ENCODE measurements at places on chromosomes 2 and 18.
A peak's percentile ranks its signal among the peaks of the same experiment; 100 is the strongest.

DNA sequence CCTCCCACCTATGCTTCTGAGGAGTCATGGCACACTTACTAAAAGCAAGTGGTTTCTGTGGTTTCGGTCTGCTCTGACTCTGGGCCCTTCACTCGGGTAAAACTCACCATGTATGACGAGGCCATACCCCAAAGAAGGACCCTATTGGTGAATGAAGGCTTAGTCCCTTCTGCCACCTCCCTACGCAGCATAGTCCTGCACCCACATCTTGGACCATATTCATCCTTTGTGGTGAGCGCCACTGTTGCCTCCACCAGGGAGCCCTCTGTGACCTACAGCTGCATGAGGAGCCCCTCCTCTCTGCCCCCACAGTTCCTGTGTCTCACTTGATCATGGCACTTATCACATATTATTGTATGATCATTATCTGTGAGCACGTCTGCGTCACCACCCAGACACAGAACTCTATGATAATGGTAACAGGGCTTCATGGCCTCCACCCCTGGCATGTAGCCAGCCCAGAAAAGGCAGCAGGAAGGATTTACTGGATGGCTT lies 113.3 kb downstream of the TFCP2L1 start:
- DNase-seq, result no peak

DNA sequence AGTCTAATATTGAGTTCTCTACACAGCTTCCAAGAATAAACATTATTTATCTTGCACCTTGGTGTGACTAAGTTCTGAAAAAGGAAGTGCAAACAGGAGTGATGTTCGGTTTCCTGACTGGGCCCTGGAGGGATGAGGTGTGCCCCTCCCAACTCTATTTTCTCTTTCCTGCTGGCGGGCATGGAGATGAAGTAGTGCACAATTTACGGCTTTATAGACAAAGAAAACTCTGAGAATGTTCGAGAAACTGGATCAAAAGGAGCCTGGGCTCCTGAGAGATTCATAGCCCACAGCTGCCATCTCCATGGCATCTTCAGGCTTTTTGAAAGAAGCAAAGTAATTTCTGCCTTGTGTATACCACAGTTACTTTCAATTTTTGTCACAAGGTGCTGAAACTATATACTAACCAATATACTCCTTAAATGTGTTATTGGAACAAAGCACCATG lies 22.3 kb downstream of the LRATD1 start:
- DNase-seq, result no peak

GRCh38 chr2:127091886-127092285 lies 15.1 kb downstream of the BIN1 start:
- no peak for DNase-seq

GRCh38 chr2:101149241-101150192 lies 1.7 kb downstream of the TBC1D8 start:
- no peak for DNase-seq

- DNase-seq, result no peak
Measured at GRCh38 chr18:58013241-58014211, 30.5 kb upstream of the NEDD4L start.

- peak; percentile 50 for DNase-seq
Measured at GRCh38 chr18:23038712-23039111, 96.6 kb upstream of the CABLES1 start.

GRCh38 chr18:44065206-44065605 lies 615.5 kb upstream of the SETBP1 start:
- DNase-seq, result no peak

DNA sequence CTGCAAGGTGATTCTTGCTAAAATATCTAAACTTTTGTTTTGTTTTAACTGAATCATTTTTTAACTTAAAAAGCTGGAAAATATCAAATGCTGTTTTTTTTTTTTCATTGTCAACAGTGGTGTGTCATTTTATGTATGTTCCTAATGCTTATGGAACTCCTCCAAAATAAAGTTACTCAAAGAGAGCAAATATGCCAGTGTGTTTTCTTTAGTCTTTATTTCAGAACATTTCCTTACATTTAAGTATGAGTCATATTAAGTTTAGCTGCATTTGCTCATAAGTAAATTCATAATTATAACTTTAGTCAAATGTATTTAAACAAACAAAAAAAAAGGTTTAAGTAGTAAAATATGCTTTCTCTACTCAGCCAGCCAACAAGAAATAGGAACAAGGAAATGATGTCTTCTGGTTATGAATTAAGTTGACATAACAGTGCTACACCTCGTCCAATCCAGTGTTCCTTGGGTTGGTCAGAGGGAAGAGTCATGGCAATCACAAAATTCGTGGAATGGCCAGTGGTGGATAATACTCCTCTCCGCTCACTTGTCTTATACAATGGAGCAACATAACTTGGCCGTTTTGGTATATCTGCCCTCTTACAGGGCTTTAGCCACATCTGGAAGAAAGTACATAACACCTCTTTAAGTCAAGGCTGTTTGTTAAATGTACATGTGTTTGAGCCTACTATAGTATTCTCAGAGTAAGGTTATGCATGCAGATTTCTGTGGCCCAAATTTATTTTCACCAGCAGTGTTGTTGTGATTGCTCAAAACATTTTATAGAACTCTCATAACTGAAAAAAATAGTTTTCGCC lies 80.7 kb downstream of the SLC39A10 start:
- DNase-seq, result no peak

GRCh38 chr2:237922641-237923361 lies 44.0 kb upstream of the UBE2F start:
- DNase-seq, result no peak

DNA sequence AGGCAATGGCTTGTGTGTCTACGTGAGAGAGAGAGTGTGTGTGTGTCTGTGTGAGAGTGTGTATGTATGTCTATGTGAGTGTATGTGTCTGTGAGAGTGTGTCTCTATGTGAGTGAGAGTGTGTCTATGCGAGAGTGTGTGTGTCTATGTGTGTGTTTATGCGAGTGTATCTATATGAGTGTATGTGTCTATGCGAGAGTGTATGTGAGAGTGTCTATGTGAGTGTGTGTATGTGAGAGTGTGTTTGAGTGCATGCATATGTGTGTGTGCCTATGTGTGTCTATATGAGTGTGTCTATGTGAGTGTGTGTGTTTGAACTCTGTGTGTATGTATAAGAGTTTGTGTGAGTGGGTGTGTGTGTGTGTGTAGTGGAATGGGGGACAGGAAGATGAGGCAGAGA lies 9.8 kb upstream of the GNLY start:
- no peak for DNase-seq

DNA sequence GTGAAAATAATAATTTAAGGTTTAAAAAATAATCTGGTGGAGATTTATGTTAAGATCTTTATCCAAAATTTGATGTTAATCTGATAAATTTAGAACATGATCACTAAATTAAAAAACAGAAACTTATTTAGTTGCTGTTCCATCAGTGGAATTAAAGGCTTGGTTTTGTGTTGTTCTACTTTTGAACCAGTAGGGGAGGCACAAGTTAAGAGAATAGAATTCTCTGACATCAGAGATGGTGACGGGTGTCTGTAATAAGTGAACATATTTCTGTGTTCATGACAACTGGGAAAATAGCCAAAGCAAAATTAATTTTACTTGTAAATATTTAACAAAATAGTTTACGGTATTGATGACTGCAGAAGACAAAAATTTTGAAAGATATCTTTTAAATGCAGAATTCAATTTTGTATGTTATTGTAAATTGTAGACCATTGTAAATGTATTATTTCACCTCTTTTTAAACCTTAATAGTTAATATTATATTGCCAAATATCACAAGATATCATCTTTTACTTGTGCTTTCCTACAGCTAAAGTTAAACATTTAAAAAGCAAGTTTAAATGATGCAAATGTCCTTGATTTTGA lies 106.0 kb downstream of the UBR3 start:
- peak; percentile 34 for DNase-seq

Data from astrocyte of the hippocampus (primary cell).